Activated CD8-positive, alpha-beta T cell treated with anti-CD3 and anti-CD28 coated beads for 36 hours (primary cell): ENCODE measurements at places on chromosomes 13 and 19.

DNA sequence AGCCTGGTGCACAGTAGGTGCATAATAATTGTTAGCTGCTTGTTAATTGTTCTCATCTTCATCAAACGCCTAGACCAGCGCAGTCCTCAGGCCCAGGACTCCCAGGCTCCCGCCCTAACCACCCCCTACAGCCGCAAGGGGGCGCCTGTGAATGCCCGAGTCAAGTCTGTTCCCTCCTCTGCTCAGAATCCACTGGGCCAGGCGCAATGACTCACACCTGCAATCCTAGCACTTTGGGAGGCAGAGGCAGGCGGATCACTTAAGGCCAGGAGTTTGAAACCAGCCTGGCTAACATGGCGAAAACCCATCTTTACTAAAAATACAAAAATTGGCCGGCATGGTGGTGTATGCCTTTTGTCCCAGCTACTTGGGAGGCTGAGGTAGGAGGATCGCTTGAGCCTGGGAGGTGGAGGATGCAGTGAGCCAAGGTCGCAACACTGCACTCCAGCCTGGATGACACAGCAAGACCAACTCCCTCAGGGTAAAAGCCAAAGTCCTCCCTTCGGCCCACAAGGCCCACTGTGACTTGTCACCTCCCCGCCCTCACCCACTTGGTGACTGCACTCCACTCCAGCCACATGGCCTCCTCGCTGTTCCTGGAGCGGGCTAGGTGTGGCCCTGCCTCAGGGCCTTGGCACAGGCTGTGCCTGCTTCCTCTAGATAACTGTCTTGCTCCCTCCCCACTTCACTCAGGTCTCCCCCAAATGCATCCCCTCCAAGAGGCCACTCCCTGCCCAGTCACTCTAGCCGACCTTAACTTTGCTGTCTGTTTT lies 9.1 kb downstream of the ZNF653 start:
- peak; percentile 79 for DNase-seq

DNA sequence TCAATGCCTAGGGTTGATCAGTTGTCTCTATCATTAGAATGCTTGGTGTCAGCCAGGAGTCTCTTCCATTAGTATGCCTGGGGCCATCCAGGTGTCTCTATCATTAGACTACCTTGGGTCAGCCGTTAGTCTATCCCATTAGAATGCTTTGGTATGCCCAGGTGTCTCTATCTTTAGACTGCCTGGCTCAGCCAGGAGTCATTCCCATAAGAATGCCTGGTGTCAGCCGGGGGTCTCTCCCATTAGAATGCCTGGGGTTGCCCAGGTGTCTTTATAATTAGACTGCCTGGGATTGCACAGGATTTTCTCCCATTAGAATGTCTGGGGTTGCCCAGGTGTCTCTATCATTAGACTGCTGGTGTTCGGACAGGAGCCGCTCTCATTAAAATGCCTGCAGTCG lies 1442.9 kb downstream of the UQCRFS1 start:
- DNase-seq, result no peak

GRCh38 chr13:46899801-46900200 lies 2.9 kb upstream of the HTR2A start:
- DNase-seq, result no peak

DNA sequence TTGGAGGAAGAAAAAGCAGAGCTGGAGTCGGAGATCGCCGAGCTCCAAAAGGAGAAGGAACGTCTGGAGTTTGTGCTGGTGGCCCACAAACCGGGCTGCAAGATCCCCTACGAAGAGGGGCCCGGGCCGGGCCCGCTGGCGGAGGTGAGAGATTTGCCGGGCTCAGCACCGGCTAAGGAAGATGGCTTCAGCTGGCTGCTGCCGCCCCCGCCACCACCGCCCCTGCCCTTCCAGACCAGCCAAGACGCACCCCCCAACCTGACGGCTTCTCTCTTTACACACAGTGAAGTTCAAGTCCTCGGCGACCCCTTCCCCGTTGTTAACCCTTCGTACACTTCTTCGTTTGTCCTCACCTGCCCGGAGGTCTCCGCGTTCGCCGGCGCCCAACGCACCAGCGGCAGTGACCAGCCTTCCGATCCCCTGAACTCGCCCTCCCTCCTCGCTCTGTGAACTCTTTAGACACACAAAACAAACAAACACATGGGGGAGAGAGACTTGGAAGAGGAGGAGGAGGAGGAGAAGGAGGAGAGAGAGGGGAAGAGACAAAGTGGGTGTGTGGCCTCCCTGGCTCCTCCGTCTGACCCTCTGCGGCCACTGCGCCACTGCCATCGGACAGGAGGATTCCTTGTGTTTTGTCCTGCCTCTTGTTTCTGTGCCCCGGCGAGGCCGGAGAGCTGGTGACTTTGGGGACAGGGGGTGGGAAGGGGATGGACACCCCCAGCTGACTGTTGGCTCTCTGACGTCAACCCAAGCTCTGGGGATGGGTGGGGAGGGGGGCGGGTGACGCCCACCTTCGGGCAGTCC lies 5.0 kb downstream of the FOSB start:
- DNase-seq, result no peak

DNA sequence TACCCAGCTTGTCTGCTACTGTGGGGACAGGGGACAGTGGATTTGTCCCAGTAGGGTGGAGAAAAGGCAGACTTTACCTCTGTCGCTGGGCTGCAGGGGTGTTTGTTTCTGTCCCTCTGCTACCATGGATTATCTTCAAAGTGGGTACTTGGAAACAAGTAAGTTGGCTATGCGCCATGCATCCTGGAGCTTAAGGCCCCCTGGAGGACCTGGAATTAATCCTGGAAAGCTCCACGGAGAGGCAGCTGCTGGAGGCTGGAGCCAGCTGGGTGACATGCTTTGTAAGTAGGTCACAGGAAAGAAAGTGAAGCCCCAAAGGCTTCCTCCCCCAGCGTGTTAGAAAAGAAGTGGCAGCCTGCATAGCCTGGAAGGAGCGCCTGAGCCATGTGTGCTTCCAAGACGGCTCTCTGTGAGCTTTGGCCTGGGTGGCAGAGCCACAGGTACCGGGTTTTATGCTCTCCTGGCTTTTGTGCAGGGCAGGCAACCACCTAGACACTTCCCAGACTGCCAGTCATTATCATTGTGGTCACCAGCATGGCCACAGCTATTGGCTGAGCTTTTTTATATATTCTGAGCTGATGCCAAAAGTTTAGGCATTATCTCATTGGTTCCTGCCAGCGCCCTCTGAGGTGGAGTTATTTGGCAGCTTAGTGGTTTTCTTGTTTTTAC lies 9.5 kb downstream of the B3GLCT start:
- DNase-seq, result peak; percentile 47

DNA sequence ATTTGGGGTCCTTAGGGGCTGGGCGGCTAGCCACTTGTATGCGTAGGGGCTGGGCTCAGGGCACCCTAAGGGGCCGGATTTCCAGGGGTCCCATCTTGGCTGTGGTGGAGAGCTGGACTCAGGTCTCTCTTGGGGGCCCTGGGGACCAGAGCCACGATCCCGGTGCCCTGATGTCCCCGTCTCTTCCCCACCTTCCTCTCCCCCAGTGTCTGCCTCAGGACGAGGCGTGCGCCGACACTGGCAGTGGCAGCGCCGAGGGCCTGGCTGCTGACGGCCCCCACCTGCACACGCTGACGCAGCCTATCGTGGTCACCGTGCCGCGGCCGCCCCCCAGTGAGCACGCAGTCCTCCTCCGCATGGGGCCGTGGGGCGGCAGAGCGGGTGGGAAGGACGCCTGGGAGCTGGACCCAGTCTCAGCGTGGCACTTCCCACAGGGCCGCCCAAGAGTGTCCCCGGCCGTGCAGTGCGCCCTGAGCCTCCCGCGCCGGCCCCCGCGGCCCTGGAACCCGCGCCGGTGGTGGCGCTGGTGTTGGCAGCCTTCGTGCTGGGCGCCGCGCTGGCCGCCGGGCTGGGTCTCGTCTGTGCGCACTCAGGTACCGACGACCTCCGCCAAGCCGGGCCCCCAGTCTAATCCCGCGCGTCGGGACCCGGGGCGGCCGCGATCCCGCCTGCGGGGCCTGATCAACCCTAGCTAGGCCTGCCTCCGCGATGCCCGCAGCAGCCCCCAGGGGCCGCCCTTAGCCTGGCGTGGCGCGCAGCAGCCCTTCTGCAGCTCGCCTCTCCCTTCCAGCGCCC lies 2.7 kb upstream of the SNAPC2 start:
- peak; percentile 76 for DNase-seq

DNA sequence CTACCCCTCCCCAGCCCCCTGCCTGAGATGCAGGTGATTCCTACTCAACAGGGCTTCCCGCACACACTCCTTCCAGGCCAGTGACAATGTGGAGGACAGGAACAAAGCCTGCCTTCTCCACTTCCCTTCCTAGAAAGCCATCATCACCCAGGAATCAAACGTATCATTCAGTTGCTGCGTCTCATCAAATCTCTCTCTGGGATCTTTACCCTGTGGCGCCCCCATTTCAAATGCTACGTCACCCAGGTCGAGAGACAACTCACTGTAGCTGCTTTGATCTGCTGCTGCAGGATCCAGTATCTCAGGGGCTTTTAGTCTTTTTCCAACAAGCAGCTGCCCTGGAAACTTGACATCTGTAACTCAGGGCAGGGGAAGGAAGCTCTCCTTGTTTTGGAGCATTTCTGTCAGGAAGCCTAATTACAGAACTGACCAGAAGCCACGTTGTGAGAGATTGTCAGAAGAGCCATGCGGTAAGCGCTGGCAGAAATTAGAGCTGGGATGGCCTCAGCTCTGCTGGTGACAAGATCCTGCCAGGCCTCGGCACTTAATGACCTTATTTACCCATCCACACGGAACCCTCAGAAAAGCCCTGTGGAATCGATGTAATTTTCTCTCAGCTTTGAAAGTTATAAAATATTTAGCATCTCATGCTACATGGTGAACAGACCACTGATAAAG lies 140.5 kb downstream of the STK24 start:
- no peak for DNase-seq

GRCh38 chr13:22665506-22665905 lies 515.3 kb upstream of the SGCG start:
- no peak for DNase-seq

DNA sequence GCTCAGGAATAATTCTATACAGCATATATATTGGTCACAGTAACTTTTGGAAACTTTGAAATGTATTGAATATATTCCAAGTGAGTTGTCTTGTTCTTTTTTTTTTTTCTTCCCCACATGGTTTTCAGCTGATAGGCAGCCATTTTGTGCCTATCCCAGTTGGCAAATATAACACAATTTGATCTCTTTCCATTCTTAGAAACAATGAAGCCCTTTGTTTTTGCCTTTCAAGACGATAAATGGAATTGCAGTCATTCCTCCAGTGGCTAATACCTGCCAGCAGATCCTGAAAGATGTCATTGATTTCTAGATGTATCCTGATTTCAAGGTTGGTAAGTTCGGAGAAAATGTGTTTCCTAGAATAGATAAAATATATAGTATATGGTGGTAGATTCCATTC lies 951.1 kb upstream of the SLC10A2 start:
- no peak for DNase-seq

DNA sequence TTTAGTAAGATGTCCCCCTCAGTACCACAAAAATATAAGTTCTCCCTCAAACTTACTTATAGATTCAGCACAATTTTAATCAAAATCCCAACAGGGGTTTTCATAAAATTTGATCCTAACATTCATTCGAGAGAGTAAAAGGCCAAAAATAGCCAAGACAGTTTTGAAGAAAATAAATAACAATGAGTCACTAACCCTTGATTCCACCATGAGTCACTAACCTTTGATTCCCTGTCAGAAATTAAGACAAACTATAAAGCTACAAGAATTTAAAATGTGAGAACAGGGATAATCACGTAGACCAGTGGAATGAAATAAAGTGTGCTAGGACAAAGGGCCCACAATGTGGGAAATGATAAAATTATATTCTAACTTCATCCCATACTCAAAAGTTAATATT lies 320.3 kb downstream of the SUCLA2 start:
- no peak for DNase-seq

- DNase-seq, result no peak
Observed at GRCh38 chr19:33256261-33256660, 30.6 kb upstream of the SLC7A10 start.

DNA sequence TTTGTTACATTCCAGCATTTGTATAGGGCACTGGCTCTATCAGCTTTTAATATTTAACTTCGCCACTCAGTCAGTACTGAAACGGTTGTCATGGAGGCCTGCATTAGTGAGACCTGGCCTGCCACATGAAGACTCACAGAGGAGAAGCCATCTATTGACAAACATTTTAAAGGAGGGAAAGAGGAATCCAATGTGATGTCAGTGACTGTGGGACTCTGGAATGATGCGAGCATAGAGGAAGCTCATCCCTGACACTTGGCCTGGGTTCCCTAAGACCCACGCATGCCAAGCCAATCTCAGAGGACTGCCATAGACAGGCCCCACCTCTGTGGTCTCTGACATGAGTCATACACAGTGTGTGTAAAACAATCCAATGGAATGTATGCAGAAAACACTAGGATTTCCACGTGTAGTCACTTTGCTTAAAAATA lies 7.9 kb upstream of the DPY19L3 start:
- DNase-seq, result no peak

GRCh38 chr19:5615756-5616327 lies 6.7 kb downstream of the SAFB2 start:
- DNase-seq, result no peak

DNA sequence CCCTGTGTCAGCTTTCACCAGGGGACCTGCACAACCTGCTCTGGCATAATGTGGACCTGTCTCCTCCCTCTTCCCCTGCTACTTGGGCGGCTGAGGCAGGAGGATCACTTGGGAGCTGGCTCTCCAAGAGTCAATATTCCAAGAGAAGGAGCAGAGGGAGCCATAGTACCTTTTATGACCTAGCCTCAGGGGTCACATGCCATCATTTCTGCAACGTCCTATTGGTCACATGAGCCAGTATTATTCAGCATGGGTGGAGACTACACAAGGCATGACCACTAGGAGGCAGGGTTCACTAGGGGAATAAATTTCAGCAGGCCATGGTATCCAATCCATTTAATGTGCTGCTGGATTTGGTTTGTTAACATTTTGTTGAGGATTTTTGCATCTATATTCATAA lies 12.0 kb upstream of the SHFL start:
- peak; percentile 71 for DNase-seq

DNA sequence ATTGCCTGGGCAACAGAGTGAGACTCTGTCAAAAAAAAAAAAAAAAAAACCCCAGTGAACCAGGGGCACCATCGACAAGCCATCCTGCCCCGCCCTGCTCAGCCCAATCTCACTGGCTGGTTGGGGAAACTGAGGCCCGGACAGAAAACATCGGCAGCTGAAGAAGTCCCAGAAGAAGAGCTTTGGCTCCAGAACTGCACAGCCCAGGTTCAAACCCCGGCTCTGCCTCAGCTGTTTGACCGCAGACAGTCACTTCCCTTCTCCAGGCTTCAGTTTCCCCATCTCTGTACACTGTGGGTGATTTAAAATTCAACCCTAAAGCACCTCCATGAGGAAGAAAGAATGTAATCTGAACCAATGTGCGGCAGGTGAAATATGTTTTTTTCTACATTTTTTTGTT lies 9.4 kb upstream of the SEMA6B start:
- DNase-seq, result no peak
